ENCODE measurements at places on chromosomes 6 and 20. TPM values are rescaled to one million over a fixed set of nuclear protein-coding genes. Genes with fewer than 3 reads are reported as not detected.

Gene VIP
- not detected for polyA plus RNA-seq

Gene IL17F
- polyA plus RNA-seq: not detected

DNA sequence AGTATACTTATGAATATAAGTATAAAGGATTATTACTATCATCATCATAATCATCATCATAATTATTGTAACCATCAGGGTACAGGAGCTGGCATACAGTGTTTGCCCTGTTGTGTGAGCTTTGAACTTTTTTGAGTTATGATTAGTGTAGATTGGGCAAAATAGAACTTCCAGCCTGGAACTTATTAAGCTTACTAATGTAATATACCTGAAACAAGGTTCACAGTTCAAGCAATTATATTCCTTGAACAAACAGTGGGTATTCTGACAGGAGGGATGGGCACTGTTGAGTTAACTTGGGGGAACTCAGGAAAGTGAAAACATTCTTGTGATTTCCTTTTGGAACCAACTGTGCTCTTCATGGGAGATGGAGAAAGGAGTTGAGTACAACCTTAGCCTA is 680.0 kb downstream of the DOK5 start:
- no peak for DNase-seq

Gene RSPH3
- polyA plus RNA-seq: 2.0 TPM

GRCh38 chr6:161422710-161423680 is 149.1 kb upstream of the AGPAT4 start:
- DNase-seq: no peak

GRCh38 chr20:11401988-11402387 is 515.7 kb upstream of the BTBD3 start:
- DNase-seq: no peak

DNA sequence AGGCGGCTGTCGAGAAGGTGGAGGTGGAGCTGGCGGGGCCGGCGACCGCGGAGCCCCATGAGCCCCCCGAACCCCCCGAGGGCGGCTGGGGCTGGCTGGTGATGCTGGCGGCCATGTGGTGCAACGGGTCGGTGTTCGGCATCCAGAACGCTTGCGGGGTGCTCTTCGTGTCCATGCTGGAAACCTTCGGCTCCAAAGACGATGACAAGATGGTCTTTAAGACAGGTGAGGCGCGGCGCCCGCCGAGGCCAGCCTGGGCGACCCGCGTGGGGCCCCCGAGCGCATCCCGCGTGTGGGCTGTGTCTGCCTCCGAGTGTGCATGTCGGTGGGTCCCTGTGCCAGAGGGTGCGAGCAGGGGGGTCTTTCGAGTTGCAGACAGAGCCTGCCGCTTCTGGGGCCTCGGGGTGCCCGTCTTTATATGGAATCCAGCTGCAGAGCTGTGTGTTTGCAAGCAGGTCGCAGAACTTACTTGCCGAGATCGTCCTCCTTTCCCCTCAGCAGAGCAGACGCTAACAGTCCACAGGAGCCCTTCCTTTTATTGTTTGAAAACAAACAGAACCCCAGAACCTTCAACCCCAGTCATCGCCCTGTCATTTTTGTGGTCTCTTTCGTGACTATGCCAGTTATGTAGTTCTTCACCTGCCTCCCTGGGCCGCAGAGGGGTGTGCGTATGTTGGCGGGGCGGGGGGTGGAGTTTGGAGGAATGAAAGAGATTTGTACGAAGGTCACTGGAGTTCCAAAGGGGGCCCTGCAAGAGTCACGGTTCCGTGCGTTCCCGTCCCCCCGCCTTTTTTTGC is 766 bp downstream of the SLC16A10 start:
- no peak for DNase-seq

Gene APCDD1L
- polyA plus RNA-seq: 8.6 TPM

DNA sequence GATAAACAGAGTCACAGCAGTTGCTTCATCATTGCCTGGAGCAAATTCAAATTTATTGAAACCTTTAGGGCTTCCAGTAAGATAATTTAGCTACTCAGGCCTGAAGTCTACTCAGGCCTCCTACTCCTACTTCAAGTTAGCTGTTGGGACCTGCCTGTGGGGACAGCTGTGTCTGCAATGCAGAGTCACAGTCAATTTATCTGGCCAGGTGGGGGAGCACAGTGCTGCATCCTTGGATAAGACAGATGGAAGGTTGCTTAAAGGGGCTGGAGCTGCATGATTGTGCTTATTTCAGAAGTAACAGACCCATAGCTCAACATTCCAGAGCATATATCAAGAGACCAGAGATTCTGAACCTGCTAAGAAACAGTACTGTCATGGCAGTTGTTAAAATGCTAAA is 932.1 kb downstream of the QKI start:
- DNase-seq: no peak

DNA sequence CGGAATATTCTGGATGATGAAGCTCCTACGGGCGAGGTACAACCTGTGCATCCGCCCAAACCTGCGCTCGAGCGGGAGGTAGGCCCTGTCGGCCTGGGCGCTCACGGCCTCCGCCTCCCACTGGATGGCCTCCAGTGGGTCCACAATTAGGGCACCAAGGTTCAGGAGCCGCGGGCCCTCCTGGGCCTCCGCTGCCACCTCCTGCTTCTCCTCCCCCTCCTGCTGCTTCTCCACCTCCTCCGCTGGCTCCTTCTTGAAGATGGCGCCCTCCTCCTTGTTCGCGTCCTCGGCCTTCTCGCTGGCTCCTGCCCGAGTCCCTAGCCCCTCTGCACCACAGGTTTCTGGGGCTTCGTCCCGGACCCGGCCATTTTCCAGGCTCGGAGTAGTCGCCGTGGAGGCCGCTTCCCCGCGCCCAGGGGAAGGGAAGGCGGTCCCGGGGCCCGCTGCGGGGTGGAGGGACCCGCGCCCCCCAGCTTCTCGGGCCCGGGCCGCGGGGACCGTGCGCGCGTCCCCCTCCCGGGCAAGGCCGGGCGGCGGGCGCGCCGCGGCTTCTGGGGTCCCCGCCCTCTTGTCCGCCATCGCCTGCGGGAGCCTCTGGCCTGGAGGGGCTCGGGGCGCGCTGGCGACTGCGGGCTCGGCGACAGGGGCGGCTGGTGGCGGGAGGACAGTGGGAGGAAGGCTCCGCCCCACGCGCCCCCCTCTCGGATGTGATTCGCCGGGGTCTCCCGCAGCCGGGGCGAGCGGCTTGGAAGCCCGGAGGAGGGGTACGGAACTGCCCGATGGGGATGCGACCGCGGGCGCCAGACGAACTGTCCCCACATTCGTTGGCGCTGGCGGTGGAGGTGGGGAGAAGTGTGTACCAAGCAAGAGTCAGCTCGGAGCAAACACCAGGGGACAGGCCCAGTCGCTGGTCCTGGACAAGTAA is 17.6 kb downstream of the PLAGL2 start:
- DNase-seq: no peak

DNA sequence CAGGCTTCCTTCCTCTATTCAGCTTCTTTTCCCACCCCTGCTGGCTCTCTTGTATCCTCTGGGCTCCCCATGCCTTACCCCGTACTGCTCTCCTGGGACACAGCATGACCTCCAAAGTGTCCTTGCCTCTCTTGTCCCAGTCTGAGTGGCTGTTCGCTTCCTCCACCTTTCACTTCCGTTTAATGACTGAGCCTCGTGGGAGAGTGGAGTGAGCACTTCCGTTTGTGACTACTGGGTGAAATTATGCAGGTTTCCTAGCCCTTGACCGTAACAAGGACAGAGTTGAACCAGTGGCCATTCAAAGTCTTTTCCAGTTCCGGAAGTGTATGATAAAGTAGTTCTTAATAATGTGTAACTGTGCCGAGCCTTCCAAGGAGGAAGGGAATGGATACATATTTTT is 109.2 kb downstream of the ARID1B start:
- DNase-seq: no peak

- no peak for DNase-seq
Observed at GRCh38 chr6:142987490-142987889, 42.5 kb upstream of the HIVEP2 start.

Gene CAGE1
- not detected for polyA plus RNA-seq

Gene FAM209B
- not detected for polyA plus RNA-seq

DNA sequence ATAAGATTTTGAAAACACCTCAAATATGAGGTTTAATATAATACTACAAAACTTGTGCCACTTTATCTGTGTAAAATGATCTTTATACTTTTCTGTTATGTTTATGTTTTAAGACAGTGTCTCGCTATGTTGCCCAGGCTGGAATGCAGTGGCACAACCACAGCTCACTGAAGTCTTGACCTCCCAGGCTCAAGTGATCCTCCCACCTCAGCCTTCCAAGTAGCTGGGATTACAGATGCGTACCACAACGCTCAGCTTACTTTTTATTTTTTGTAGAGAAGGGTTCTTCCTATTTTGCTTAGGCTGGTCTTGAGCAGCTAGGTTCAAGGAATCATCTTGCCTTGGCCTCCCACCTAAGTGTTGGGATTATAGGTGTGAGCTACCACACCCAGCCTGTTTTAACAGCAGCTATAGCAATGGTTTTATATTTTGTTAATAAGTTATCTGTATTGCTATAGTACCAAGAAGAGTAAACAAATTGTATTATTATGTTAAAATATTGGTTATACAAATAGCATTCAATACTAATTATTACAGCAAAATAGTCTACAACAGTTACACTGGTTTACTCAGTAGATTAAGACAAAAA is 8.2 kb downstream of the TAB2 start:
- DNase-seq: no peak

GRCh38 chr6:40171343-40171742 is 237.1 kb upstream of the MOCS1 start:
- DNase-seq: no peak

DNA sequence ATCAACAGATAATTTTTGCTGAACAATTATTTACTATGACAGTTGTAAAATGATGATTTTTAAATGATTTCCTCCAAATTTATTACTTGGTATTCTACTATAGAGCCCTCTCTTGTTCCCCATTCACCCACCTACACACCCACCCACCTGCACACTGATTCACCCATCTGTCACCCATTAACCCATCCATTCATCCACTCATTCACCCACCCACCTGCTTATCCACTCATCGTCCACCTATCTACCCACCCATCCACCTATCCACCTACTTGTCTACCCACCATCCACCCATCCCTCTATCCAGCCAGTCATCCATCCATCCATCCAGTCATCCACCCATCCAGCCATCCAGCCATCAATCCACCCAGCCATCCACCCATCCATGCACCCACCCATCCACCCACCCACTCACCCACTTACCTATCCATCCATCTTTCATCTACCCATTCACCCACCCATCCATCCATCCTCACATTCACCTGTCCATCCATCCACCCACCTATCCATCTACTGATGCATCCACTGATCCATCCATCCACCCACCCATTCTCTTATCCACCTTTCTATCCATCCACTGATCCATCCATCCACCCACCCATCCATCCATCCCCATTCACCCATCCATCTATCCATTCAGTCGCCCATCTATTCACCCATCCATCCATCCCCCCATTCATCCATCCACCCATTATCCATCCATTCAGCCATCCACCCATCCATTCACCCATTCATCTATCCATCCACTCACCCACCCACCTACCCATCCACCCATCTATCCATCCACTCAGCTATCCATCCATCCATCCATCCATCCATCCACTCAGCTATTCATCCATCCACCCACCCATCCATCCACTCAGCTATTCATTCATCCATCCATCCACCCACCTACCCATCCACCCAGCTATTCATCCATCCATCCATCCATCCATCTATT is 72.0 kb downstream of the SYNJ2 start:
- no peak for DNase-seq

DNA sequence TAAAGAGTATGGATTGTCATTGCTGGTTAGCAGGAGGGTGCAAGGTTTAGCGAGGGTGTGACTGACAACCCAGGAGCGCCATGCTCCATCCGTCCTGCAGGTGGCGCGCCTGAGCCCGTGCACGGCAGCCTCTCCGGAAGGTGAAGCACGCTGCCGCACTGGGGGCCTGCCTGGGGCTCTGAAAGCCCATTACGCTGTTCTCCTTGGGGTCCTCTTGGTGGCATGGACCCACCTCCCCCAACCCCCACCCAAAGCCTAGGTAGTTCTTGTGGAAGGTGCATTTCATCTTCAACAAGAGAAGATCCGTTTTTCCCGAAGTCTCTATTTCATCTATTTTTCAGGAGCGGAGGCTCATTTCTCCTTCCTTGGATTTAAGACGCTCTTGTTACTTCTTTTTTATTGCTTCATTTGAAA is 197.4 kb upstream of the KCNG1 start:
- DNase-seq: no peak

DNA sequence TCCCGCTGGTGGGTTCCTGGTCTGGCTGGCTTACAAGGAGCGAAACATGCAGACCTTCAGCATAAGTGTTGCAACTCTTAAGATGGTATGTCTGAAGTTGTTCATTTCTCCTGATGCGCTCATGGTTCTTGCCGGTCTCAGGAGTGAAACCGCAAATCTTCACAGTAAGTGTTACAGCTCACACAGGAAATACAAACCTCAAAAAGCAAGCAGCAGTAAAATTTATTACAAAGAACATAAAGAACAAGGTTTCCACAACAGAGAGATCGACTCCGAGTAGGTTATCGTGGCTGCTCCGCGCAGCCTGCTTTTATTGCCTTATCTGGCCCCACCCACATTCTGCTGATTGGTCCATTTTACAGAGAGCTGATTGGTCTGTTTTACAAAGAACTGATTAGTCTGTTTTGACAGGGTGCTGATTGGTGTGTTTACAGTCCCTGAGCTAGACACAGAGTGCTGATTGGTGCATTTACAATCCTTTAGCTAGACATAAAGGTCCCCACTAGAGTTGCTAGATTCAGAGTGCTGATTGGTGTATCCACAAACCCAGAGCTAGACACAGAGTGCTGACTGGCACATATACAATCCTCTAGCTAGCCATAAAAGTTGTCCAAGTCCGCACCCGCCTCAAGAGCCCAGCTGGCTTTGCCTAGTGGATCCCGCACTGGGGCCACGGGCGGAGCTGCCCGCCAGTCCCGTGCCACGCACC is 39.2 kb downstream of the TRIM27 start:
- DNase-seq: no peak

DNA sequence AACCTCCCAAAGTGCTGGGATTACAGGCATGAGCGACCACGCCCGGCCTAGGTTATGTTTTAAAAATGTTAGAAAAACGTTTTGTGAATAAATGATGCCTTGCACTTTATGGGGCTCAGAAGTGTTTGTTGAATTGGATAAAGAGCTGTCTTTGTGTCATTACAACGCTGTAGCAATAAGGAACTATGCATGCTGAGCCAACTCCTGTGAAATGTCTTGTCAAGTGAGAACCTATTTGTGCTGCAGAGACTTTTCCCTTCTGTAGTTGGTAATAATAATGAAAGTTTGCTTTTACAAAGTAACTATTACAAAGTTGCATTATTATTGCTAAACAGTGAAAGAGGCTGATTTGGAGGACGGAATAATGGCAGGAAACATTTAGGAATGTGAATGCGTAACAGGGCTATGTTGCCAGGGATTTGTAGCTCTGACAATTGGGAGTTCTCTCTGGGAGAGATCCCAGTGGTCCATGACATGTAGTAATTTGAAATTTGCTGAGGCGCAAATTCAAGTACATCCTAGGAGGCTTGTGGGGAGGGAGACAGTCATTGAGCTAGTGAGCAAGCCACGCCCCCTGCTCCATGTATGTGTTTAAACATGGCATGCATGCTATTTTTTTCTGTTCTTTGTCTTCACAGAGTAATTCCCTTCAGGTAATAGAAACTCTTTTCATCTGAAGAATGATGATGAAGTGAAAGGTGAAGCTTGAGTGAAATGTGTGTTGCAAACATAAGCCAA is 16.8 kb upstream of the BICRAL start:
- no peak for DNase-seq

GRCh38 chr6:2937627-2938003 is 33.8 kb downstream of the SERPINB6 start:
- no peak for DNase-seq

Data from AG04450 (cell line).